ENCODE measurements at places on chromosomes 12 and 14.

GRCh38 chr12:79409562-79409961 lies 281.2 kb downstream of the PAWR start:
- DNase-seq: no peak

- DNase-seq: no peak
Measured at GRCh38 chr14:91127401-91127801, 13.5 kb downstream of the DGLUCY start.

DNA sequence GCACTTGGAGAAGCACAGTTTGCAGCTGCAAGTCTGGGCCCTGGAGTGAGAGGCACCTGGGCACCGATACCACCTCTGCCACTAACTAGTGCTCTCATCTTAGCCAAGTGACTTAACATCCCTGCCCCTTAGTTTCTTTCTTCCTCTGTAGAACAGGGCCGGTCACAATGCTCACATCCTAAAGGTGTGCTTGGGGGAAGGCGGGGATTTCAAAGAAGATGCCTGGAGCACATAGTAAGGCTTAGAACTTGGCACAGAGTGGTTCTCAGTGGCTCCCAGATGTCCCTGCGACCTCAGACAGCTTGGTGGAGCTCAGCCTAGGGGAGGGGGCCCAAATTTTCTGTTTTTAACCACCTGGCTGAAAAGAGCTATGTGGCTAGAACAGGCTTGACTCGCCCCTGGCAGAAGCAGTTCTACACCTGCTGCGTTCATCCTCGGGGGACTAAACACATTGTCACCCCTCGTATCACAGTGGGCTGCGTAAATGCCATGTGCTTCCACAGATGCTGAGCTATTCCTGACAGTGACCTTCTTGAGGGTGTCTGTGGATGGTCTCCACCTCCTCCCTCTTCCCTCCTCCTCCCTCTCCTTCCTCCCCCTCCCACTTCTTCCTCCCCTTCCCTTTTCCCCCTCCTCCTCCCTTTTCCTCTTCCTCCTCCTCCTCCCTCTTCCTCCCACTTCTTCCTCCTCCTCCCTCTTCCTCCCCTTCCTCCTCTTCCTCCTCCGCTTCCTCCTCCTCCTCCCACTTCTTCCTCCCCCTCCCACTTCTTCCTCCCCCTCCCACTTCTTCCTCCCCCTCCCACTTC lies 112.1 kb downstream of the PHETA1 start:
- no peak for DNase-seq

DNA sequence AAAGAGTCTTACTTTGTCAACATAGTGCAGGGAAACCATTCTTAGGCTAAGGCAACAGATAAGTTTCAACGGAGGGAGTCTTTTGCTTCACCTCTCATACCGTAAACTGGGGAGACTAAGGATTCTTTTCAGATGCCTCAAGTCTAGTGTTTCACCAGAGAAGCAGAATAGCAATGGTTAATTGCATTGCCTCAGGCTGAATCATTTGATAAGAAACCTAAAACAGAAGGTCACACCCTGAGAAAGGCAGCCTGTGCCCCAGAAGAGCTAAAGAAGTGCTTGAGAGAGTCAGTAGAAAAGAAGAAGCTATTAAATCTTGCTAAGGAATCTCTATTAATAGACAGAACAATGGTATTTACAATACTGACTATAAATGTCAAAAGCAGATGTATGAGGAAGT lies 21.8 kb upstream of the ATXN7L3B start:
- no peak for DNase-seq

GRCh38 chr12:8876887-8877286 lies 37.4 kb upstream of the PHC1 start:
- DNase-seq: no peak

- DNase-seq: no peak
Measured at GRCh38 chr14:55328317-55328716, 57.1 kb downstream of the FBXO34 start.

DNA sequence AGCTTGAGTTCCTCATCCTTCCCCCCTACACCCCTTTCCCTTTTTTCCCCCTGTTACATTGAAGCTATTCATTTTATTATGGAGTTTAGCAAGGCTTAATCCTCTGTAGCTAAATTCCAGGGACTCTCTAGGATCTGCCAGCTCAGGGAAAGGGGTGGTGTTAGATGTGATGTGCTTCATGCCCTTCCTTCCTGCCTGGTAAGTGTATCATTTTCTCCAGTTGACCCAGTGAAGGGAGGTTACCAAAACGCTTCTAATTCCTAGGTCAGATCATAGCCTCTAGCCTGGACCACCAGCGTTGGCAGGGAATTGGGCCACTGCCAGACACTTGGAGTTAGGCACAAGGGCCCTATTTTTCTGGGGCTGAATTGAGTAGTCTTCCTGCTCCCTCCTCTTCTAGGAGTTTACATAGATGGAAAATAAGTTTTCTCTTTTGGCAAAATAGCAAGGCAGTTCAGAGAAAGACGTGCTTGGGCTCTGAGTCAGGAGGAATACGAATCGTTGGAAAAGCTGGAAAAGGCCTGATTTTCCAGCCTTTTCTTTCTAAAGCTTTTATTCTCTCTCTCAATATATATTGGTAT lies 88.3 kb downstream of the NPAS3 start:
- no peak for DNase-seq

DNA sequence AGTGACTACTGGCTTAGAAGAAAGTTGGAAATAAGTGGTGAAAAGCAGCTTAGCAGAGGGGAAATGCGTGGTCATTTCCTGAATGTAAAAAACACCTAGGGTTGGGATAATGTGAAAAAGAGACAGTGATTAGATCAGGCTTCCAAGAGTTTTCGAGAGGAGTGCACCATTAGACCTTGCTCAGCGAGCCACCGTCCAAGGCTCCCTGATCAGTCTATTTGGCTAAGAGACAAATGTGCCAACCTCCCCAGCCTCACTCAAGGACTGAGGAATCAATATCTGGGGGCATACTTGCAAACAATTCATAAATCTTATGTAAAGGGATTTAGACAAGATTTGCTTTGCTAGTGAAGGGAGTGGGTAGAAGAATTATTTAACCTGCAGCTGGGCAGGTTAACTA lies 594.5 kb downstream of the NRXN3 start:
- DNase-seq: no peak

DNA sequence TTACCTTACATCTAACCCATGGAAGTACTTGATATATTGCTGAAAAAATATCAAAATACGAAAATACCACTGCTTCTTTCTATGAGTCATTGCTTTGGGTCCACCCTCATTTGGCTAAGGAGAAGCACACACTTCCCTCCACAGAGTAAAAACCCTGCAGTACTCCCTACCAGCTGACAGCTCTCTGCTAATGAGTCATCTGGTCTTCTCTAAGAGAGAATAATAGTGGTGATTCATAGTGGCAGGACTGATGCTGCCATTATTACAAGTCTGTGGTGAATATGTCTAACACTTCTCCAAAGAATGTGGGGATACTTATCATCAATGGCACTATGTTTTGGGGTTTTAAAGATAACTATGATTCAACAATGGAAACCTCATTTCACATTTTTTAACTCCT lies 90.7 kb downstream of the PPFIA2 start:
- DNase-seq: no peak

- no peak for DNase-seq
Measured at GRCh38 chr12:54658306-54659264, 10.4 kb upstream of the DCD start.

GRCh38 chr14:50237427-50237826 lies 6.0 kb upstream of the SOS2 start:
- no peak for DNase-seq

Data from stimulated activated CD8-positive, alpha-beta memory T cell treated with anti-CD3 and anti-CD28 coated beads, Interleukin-2, amount 100 ng/mL, for 1 hour (primary cell).